Erythroblast (primary cell): ENCODE measurements at places on chromosomes 3 and 15.

DNA sequence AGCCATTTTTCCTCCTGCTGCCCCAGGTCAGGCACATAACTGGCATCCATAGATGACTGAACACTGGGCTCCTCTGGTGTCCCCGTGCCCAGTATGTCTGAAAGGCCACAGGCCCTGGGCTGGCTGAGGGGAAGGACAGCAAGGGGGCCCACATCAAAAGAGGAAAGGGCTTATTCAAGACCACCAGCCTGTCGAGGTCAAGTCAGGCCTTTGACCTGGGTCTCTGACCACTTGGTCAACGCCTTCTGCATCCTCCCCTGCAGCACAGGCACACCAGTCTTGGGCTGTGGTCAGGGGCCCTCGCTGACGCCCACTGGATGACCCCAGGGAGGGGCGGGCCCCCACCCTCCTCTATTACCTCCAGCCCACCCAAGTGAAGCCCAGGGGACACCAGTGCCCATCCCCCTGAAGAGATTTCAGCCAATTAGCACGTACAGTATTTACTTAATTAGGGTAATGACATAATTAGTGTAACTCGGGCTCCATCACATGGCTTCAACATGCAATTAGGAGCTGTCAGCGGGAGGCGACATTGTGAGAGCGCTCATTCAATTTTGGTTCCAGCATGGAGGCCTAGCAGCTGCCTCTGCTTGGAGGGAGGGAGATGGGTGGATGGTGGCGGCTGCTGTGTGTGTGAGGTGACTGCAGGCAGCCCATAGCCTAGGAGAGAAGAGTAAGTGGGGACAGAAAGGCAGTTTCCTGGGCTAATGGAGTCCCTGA is 13.5 kb upstream of the DNAH1 start:
- DNase-seq, result no peak

DNA sequence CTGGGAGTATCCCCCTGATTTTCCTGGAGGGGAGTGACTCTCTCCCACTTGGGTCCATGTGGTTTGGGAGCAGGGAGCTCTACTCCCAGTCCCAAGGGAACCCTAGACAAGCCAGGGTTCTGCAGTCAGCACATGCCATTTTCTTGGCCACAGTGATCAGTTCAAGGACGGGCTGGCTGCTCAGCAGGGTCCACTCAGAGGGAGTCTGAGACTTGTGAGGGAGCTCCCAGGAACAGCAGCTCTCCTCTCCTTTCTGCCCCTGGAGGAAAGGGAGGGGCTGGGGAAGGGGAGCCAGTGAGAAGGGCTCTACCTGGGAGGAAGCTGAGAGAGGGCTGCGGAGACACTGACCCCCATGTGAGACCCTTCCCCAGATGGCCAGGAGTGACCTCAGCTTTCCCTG is 29.1 kb upstream of the LMCD1 start:
- no peak for DNase-seq

GRCh38 chr3:56135941-56136340 is 332.3 kb downstream of the ERC2 start:
- no peak for DNase-seq

- no peak for DNase-seq
These were observed 274.8 kb downstream of the THSD4 start for GRCh38 chr15:71390096-71390495.

DNA sequence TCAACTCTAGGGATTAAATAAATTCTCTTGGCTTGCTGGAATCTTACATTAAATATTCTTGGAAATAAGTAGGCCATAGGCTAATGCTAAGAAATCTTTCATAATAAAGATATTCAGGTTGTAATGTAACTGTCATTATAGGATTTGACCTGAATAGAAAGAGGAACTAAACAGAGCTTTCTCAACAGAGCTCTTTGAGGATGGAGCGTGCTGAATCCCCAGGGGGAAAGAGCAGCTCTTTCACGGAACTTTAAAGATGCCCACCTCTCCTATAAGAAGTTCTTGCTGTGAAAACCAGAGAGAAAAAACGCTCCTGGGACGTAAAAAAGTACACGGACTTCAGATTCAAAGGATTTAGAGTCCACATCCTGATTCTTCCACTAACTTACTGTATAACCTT is 77.9 kb downstream of the NTRK3 start:
- DNase-seq, result no peak

DNA sequence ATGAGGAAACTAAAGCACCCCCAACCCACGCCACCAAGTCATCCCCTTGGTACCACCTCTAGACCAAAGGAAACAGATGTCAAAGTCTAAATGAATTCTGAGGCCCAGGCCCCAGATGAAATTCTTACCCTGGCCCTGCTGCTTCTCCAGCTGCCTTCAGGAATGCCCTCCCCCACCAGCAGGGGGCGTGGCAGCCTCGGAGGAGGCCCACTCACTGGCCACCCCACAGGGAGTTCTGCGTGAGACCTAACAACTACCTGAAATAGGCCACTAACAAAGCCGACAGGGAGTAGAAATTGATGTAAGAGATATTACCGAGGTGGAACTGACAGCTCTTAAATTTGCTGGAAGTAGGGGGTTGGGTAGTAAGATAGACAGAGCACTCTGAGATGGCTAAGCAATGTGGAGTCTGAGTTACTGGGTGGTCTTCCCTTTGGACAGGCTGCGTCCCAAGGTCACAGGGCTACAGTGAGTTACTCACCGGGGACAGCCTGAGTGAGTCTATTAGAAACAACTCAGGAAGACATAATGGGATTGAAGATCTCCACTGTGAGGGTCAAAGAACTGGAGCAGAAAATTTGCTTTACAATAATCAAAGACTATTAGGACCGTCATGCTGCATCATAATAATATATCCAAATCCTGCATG is 240.7 kb downstream of the SHOX2 start:
- peak; percentile 80 for DNase-seq

DNA sequence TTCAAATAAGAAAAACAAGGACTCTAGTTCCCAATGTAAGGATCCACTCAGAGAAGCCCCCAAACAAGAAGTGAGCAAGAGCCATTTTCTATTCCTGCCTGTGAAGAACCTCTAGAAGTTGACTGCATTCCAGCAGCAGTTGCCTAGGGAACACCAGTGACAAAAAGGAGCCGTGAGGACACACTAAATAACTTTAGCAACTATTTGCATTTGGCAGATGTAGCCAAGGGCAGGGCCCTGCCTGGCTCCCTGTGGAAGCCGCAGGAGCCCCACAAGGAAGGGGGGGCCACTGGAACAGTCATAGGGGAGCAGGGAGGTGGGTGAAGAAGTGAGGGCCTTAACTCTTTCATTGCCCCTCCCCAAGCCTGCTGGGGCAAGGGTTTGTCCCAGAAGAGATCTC is 470.2 kb upstream of the PROK2 start:
- DNase-seq, result no peak

- no peak for DNase-seq
These were observed 93.8 kb upstream of the ICE2 start for GRCh38 chr15:60572541-60573421.

DNA sequence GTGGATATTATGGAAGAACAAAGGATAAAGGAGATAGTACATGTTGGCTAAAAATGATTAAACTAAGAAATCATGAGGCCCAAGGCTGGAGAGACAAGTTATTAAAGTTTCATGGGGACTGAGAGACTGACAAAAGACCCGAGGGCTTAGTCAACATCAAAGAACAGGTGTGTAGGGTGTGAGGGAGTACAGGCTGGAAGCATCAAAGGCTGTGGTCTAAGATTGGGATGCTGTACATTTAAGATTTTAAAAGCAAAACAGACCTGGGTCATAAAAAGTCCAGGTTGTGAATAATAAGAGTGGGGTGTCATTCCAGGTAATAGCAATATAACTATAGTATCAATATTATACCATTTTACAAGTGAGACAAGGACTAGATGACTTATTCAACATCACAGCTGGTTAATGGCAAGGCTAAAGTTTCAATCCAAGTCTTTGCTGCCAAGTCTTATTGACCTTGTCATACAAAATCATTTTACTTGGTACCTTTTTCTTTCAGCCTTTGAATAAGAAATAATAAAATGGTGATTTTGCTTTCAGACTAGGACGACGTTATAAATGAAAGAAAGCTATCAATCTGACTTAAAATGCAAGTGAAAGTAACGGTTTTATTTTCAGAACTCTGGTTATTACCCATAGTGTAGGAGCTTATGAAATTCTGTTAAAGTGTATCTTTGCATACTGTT is 211.6 kb downstream of the TNIK start:
- DNase-seq, result no peak

- peak; percentile 71 for DNase-seq
These were observed 90.2 kb upstream of the CHD2 start for GRCh38 chr15:92809880-92810361.

GRCh38 chr3:103873897-103874545 is 1439.2 kb downstream of the ZPLD1 start:
- no peak for DNase-seq

- peak; percentile 63 for DNase-seq
These were observed 133.6 kb upstream of the RAP2B start for GRCh38 chr3:153028381-153028780.
